Posterior cingulate gyrus (tissue), 11 donors: ENCODE measurements at places on chromosomes 6 and 20.
A peak's percentile ranks its signal among the peaks of the same experiment; 100 is the strongest.

DNA sequence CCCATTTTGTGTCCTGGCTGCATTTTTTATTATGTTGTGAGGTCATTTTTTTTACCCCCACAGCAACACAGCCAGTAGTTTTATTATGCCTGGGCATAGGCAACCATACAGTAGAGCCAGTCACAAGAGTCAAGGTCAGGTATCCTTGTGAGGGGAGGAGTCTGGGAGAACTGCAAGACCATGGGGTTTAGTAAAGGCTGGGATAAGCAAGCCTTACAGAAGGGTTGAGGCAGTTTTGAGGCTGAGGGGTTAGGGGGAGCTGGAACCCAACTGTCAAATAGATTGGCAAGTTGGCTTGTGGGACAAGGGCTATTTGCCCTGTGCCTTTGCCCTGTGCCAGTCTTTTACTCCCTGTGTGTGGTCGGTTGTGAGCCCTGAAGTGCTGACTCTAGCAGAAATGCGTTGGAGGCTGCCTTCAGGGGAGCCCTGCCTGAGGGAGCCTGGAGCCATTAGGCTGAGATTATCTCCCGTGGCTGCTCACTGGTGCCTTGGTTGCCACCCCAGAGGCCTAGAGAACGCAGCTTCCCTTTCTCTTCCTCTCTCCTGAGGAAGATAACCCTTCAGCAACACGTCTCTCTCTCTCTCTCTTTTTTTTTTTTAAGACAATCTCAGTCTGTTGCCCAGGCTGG, 31.1 kb downstream of the RALY start:
- DNase-seq = no peak

GRCh38 chr6:3131695-3132094, 13.2 kb downstream of the BPHL start:
- no peak for DNase-seq

DNA sequence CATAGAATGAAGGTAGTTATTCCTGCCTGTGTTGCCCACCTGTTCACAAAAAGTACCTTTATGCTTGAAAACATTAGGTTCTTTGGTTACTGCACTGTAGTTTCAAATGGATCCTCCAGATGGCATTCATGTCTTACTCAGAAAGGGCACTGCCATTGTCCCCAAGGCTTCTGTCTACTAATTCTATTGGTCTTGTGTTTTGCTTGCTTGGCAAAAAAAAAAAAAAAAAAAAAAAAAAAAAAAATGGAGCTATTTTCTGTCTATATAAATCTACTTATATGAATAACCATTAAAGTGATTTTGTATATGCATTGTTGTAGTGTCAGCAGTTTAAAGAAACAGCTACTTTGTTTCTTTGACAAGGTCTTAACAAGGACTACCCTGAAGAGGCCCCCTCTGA, 12.7 kb upstream of the EFHC1 start:
- DNase-seq = no peak

DNA sequence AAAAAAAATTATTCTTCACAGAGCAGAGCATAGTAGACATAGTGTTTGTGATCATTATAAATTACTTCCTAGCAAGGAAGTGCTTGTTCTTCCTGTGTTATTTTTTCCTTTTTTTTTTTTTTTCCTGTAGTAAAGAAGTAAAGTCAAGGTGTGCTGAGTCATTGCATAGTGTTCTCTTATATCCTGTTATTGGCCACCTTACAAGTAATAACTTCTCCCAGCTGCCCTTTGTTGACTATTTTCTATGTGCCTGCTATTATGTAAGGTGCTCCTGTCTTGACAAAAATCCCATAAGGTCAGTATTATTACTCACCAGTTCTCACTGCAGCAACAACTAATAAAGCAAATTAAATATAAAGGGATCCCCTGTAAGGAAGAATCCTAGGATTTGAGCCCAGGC, 195.3 kb downstream of the GJA1 start:
- DNase-seq = no peak

- no peak for DNase-seq
Measured at GRCh38 chr6:112618849-112619248, 271.7 kb downstream of the RFPL4B start.

GRCh38 chr6:31178143-31179041, 7.9 kb upstream of the POU5F1 start:
- DNase-seq = peak; percentile 9

DNA sequence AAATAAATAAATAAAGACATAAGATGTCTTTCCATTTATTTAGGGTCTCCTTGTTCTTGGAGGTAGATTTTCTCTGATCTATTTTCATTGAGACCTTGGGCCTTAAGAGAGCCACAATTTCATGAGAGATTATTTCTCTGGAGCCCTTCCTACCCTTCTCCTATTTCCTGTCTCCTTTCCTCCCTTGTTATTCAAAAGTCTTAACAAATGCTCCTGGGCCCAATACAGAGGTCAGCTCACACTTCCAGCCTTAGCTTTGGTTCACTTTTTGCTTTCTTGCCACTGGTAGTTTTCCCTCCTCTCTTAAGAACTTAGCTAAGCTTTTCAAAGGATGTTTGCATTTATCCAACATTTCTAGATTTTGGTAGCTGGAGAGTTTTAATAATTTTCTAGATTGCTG, 44.0 kb downstream of the PTPRA start:
- DNase-seq = no peak

DNA sequence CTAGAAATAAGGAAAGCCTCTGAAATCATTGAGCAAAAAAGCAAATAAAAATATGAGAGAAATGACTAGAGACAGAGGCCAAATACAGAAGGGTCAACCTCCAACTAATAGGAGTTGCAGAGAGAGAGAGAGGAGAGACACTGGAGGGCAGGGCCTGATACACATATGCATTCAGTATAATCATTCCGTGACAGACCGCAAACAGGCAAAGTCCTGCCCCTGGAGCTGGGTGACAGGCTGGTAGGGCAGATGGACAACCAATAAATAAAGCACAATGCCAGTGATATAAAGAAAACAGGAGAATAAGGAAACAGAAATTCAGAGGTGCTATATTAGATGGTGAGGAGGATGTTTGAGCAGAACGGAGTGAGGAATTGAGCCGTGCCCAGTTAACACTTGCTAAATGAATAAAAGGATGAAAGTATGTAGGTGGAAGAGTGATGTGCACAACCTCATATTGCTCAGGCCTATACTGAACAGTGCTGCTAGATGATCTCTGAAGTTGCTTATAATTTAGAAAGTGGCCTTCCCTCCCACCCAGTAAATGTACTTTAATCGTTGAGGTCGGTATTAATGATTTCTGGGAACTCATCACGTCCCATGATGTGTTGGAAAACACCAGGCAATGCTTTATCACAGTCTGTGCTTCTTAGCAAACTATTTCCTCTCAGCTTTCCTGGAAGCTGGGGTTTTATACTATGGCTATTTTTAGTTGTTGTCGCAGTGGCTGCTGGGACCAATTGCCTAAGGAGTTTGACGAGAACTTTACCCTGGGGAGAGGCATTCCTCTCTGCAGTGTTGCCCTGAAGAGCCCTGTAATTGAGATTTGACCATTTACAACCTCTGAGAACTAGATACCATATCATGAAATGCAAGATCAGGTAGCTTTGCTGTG, 37.6 kb upstream of the CLIC5 start:
- DNase-seq = no peak

GRCh38 chr6:51855310-51856082, 231.9 kb downstream of the PKHD1 start:
- DNase-seq = no peak

- DNase-seq = no peak
Measured at GRCh38 chr6:142339968-142340658, 38.3 kb downstream of the ADGRG6 start.

DNA sequence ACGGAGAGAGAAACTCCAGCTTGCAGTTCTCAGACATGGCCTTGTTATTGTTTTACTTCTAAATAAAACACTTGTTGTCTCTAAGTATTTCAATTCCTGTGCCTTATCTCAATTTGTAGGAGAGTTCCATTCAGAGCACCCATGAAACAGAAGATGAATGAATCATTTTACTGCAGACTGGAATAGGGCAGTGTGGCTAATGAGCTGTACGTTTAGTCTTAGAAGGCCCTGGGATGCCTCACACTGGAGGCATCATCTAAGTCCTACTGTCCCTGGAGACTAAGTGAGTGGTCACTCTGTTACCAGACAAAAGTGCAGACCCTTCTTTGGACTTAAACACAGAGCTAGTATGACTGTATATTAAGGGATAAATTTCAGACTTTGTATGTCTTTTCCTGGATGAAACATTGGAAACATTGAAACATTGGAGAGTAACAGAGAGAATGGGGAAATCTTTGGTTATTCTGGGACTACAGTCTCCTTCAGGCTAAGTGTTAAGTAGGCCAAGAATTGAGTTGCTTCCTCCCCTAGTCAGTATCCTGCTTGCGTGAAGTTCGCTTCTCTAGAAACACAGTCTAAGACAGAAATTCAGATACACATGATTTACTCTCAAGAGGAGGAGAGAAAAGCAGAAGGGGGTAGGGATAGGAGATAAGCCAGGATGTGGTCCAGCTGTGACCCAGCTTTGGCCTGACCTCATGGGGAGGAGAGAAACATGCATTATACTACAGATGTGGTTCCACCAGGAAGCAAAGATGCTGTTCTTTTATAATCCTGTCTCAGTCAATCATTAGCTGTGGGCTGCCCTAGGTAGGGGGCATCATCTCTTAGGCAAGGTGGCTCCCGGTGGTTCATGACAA, 167.4 kb upstream of the BMP2 start:
- DNase-seq = no peak
